ENCODE measurements at places on chromosomes 5 and 9. TPM values are rescaled to one million over a fixed set of nuclear protein-coding genes. Genes with fewer than 3 reads are reported as not detected.

The SHISAL2B gene
- not detected for polyA plus RNA-seq

The MARCHF11 gene
- not detected for polyA plus RNA-seq

The PCDHGA3 gene
- polyA plus RNA-seq = 0.32 TPM

The FOXI1 gene
- not detected for polyA plus RNA-seq

DNA sequence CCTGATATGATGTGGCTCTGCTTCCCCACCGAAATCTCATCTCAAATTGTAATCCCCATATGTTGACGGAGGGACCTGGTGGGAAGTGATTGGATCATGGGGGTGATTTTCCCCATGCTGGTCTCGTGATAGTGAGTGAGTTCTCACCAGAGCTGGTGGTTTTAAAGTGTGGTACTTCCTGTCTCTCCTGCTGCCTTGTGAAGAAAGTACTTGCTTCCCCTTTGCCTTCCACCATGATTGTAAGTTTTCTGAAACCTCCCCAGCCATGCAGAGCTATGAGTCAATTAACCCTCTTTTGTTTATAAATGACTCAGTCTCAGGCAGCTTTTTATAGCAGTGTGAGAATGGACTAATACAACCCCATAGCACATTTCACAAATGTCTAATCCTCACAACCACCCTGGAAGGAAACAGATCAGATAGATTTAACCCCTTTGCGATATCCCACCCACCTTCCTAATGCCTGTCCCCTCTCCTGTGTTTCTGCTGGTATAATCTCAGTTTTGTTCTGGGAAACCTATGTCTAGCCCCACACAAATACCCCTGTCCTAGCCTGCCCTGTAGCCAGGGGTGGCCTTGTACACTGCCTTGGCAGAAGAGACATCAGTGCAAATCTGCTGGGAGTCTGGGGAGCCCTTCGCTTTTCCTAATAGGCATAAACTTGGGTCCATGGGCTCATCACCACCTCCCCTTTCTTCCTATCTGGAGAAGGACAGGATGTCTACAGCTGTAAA, 157.0 kb upstream of the RAI14 start:
- H3K4me1 ChIP-seq = peaks cover 25% of the 10 kb centered on the region
- DNase-seq = no peak
- no peak overlapping the region for H3K4me3 ChIP-seq
- peak overlapping the region; percentile 33 for H3K27ac ChIP-seq
- H3K36me3 ChIP-seq = no peaks in the 10 kb centered on the region

- no peaks in the 10 kb centered on the region for H3K4me1 ChIP-seq
- H3K36me3 ChIP-seq = no peaks in the 10 kb centered on the region
- H3K4me3 ChIP-seq = no peak overlapping the region
- H3K27ac ChIP-seq = no peak overlapping the region
- DNase-seq = no peak
Measured at GRCh38 chr5:24177821-24178220, 467.0 kb downstream of the CDH10 start.

DNA sequence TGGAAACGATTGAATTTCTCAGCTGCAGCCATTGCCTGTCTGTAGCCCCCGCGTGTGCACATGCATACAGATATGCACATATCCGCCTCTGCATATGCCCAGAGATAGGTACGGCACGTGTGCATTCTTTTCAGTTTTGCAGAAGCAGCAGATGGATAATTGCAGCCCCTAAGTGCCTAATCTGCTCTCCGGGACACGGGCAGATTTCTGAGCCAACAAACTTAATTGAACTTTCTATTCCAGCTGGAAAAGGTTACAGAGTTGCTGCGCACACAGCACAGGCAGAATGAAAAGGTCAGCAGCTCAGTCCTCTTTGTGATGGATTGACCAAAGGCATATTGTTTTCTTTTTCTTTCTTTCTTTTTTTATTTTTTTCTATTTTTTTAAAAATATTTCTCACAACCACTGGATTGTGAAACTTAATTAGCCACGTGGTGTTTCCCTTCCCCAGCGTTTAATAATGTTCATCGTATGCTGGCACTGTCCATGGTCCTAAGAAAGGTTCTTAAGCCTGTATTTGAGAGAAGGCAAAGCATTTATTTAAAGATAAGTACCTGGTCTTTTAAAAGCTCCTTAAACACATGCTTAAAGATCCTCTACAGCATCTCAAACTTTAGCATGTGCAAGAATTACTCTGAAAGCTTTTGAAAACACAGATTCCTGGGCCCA, 270.2 kb upstream of the BRINP1 start:
- no peaks in the 10 kb centered on the region for H3K27me3 ChIP-seq
- H3K4me3 ChIP-seq = no peak overlapping the region
- H3K27ac ChIP-seq = no peak overlapping the region
- no peak for DNase-seq
- no peaks in the 10 kb centered on the region for H3K36me3 ChIP-seq

- peaks cover 9% of the 10 kb centered on the region for H3K27me3 ChIP-seq
- no peaks in the 10 kb centered on the region for H3K36me3 ChIP-seq
- no peak overlapping the region for H3K27ac ChIP-seq
- peaks cover 8% of the 10 kb centered on the region for H3K4me1 ChIP-seq
- no peak for DNase-seq
- H3K4me3 ChIP-seq = no peak overlapping the region
Measured at GRCh38 chr5:155732587-155733376, 594.2 kb upstream of the SGCD start.

DNA sequence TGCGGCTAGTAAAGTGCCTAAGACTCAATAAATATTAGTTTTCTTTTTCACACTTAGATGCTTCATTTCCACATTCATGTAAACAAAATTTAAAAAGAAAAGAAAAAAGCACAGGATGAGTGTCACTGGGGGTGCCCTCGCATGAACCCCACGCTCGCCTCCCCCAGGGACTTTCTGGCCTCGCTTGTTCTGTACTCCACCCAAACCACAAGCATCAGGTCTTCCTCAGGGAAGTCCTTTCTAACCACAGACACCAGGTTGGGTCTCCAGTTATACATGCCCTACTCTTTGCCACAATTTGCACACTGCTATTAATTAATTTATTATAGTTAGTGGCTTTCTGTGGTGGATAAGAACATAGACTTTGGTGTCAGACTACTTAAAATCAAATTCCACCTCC, 92.4 kb downstream of the RORB start:
- no peaks in the 10 kb centered on the region for H3K4me1 ChIP-seq
- DNase-seq = no peak
- no peak overlapping the region for H3K27ac ChIP-seq
- no peak overlapping the region for H3K4me3 ChIP-seq
- H3K36me3 ChIP-seq = no peaks in the 10 kb centered on the region
- H3K27me3 ChIP-seq = no peaks in the 10 kb centered on the region

GRCh38 chr5:89289604-89290003, 406.6 kb upstream of the MEF2C start:
- no peak overlapping the region for H3K27ac ChIP-seq
- H3K27me3 ChIP-seq = no peaks in the 10 kb centered on the region
- no peak overlapping the region for H3K4me3 ChIP-seq
- no peaks in the 10 kb centered on the region for H3K36me3 ChIP-seq
- no peak for DNase-seq
- no peaks in the 10 kb centered on the region for H3K4me1 ChIP-seq

GRCh38 chr9:131815970-131816873, 76.3 kb upstream of the RAPGEF1 start:
- H3K27ac ChIP-seq = no peak overlapping the region
- H3K36me3 ChIP-seq = no peaks in the 10 kb centered on the region
- no peaks in the 10 kb centered on the region for H3K4me1 ChIP-seq

DNA sequence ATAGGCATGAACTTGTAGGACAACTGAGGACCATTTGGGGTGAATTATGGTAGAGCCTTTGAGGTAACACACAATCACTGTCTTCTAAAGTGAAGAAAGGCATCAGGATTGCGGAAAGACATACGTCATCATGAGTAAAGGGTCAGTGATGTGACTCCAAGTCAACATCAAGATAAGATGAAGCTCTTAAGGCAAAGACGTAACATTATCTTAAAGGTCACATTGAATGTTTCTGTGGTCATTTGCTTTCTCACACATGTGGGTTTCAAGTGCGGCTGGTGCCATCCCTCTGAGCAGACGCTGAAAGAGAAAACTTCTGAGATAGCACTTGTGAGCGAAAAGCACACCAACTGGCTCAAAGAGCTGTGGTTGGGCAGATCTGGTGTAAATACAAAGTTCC, 63.3 kb upstream of the GRAMD2B start:
- H3K4me3 ChIP-seq = no peak overlapping the region
- no peaks in the 10 kb centered on the region for H3K36me3 ChIP-seq
- H3K27ac ChIP-seq = no peak overlapping the region
- no peaks in the 10 kb centered on the region for H3K27me3 ChIP-seq
- H3K4me1 ChIP-seq = no peaks in the 10 kb centered on the region

GRCh38 chr5:64576250-64576649, 70.4 kb downstream of the RGS7BP start:
- H3K36me3 ChIP-seq = no peaks in the 10 kb centered on the region
- peaks cover 5% of the 10 kb centered on the region for H3K4me1 ChIP-seq
- H3K27me3 ChIP-seq = no peaks in the 10 kb centered on the region
- H3K4me3 ChIP-seq = no peak overlapping the region
- no peak overlapping the region for H3K27ac ChIP-seq

DNA sequence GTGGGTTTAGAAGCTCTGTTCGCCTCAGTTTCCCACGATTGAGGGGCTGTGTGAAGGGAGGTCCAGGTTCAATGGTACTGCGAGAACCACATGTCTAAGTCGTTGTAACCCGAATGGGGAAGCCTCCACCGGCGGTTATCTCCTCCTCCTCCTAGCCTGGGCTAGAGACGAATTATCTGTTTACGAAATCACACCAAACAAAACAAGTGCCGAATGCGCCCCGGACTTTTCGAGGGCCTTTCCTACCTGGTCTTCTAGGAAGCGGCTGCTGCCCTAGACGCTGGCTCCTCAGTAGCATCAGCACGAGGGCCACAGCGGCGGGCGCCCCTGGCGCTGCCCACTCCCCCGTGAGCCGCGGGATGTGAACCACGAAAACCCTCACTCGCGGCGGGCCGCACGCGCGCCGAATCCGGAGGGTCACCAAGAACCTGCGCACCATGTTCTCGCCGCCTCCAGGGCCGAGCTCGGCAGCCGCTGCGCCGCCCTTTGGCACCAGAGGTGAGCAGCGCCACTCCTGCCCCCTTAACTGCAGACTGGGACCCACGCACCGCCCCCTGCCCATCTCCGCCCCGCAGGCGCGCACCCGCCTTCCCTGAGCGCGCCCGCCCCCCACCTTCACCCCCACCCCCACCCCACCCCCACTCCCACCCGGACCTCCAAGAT, at the start of gene CDKN2A:
TSS of gene CDKN2A (minus strand) at position 500 of the 663 bp plus-strand sequence.
- H3K27ac ChIP-seq = peak within 1 kb of the TSS; percentile 77
- peaks cover 15% of the 10 kb centered on the region for H3K4me1 ChIP-seq
- H3K4me3 ChIP-seq = peak within 1 kb of the TSS; percentile 89
- no peak for DNase-seq
- no peaks in the 10 kb centered on the region for H3K27me3 ChIP-seq

DNA sequence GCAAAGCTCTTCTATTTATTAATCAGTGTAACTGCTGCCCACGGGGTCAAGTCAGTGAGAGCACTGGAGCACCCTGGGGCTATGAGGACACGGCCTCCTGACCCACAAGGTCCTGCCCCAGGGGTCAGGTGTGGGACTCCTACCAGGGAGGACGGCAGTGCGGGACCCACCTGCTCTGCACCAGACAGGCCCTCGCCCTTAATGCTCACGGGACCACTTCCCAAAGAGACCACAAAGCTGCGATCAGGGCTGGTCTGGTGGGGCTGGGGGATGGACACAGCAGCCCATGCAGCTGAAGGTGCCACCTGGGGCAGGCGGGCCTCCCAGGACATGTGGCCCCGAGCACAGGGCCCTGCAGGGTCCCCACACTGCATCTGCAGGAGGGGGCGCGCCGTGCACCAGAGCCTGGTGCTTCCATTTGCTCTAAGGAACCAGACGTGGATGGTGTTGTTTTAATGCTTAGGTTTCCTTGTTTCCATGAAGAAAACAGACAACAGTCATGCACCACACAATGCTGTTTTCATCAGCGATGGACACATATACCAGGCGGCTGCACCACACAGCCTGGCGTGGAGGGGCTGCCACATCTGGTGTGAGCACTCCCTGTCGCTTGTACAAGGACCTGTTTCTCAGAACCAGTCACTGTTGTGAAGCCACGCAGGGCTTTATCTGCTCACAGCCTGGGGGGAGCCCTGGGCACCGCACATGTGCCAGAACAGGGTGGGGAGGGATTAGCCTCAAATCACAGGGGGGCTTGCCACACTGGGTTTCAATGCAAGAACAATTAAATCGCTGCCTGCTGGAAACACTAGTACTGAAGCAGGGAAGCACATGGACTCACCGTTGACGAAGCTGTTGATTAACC, 22.6 kb downstream of the CLPTM1L start:
- no peak overlapping the region for H3K4me3 ChIP-seq
- no peaks in the 10 kb centered on the region for H3K4me1 ChIP-seq
- no peak overlapping the region for H3K27ac ChIP-seq

DNA sequence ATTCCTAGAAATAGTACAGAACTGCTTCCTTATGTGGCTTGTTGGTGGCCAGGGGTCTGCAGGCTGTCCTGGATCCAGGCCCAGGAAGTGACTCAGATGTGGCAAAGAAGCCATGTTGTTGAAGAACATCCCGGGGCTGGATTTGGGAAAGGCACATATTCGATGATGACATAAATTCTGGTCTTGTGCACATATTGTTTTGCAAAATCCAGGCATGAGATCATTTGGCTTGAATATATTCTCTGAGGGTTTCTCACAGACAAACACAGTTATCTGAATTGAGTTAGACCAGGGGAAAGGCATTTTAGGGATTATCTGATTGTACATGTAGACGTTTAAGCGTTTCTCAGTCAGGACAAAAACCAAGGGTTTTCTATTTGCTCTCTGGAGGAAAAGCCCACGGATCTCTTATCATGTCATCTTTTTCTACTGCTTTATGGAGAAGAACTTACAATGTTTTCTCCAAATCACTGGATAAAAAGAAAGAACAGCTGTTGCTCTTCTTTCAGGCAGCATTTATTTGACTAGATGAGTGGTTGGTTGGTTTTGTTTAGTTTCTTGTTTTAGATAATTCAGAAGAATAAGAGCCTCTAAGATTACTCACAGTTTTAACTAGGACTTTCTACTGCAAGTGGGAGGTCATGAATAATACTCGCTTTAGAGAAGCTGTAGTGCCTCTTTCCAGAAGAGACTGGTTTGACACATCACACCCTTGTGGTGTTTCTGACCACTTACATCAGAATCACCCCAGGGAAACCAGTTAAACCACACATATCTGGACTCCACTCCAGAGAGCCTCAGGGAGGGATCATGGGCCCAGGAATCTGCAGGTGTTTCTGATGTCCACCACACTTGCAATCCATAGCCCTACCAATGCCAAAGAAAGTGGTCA, 29.5 kb upstream of the LHFPL2 start:
- H3K4me1 ChIP-seq = no peaks in the 10 kb centered on the region
- no peaks in the 10 kb centered on the region for H3K27me3 ChIP-seq
- H3K4me3 ChIP-seq = no peak overlapping the region
- H3K27ac ChIP-seq = no peak overlapping the region
- H3K36me3 ChIP-seq = no peaks in the 10 kb centered on the region
- DNase-seq = no peak
